Adipocyte (in vitro differentiated cells): ENCODE measurements at places on chromosomes 11 and 22.

GRCh38 chr22:20748731-20749428 lies 25.0 kb upstream of the SERPIND1 start:
- DNase-seq = no peak

GRCh38 chr11:33773404-33773986 lies 825 bp downstream of the FBXO3 start:
- peak; percentile 44 for DNase-seq

DNA sequence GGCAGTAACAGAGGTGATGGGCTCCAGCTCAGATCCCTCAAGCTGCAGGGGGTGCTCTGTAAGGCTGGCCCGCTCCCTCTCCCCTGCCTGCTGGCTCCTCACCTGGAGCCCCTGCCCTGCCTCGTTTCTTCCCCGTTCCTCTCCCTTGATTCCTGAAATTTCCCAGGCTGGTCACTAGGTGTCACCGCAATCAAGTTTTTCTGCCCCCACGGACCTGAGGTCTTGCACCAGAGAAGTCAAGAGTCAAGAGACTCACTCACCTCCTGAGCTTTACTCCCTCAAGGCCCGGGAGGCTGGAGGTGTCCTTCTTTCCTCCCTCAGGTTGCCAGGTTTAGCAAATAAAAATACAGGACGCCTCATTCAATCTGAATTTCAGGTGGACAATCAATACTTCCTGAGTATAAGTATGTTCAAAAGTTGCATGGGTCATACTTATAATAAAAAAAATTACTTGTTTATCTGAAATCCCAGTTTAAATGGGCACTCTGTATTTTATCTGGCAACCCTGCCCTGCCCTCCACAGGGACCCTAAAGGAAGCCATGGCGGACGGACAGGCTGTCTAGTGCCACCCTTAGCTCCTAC lies 69.2 kb downstream of the SCUBE1 start:
- DNase-seq = peak; percentile 70

DNA sequence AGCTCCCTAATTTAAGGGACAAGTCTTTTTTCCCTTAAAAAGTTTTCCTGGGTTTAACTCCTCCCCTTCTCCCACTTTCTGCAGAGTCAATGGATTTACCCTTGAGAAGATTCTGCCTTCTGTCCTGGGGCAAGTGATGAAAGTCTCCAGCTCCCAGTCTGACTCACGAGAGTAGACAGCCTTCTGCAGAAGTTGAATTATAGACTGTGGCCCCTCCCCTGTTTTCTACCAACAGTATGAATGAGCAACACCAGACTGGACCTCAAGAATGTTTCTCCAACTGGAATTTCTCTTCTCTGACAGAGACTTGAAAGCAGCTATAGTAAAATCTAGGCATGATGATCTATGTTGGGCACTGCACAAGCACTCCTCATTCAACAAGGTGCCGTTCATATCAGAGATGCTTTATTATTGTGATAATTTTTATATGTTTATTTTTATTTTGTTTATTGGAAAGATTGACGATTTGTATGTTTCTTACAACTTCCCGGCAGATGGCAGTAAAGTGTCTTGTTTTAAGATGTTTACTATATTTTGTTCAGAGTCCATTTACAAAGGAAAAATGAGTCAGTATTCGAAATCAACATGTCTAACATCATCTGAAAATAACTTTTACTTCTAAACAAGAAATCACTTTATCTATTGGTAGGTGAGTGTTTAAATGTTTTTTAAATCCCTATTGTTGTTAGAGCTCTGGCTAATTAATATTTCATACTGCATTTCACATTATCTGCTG lies 56.6 kb downstream of the LMO2 start:
- DNase-seq = peak; percentile 82
